ENCODE measurements at places on chromosomes 7 and 10.

DNA sequence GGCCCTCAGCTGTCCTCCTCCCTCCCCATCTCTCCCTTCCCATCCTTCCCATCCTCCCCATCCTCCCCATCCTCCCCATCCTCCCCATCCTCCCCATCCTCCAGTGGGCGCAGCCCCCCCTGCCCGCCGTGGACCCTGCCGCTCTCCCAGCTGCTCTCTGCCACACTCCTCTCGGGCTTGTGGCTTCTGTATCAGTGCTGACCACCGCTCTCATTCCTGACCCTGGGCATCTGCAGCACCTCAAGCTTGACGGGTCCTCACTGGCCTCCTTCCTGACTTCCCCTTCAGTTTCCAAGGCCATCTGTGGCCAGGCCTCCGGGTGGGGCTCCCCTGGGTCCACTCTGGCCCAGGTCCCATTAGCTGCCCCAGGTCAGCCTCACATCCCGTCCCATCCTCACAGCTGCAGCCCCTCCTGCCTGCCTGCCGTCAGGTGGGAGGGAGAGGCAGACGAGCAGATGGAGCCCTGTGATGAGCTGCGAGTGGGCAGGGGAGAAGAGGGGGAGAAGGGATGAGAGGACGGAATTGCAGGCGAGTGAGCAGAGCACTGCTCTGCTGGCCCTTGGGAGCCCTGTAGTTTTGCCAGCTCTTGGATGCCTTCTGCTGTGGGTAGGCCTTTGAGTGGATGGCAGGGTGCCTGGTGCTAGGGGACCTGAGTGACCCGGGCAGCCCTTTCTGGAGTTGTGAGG is 35.7 kb downstream of the LHPP start:
- no peak for DNase-seq

DNA sequence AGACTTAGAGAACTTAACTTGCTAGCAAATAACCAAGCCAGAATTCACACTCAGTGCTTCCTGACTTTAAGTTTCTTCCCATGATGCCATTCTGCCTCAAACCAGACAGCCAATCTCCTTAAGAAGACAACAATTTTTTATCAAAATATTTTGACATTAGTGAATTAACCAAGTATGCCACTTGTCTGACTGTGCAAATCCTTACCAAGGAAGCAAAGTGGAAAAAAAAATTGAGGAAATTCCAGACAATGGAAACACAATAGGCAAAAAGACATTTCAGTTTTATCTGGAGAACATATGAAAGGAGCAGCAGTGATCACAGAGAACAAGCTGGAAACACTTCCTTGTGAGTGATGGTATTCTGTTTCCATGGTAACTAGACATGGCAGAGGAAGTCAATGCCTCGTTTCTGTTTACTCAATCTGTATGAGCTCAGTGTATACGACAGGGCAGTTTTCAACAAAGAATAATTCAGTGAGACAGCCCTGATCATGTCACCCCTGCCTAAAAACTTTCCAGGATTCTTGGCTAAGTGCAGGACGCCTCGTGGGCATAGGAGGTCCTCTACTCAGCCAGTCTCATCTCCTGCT is 114.2 kb downstream of the DYNC1I1 start:
- DNase-seq: no peak

- no peak for DNase-seq
These were observed 95.1 kb upstream of the DIP2C start for GRCh38 chr10:784403-785088.

DNA sequence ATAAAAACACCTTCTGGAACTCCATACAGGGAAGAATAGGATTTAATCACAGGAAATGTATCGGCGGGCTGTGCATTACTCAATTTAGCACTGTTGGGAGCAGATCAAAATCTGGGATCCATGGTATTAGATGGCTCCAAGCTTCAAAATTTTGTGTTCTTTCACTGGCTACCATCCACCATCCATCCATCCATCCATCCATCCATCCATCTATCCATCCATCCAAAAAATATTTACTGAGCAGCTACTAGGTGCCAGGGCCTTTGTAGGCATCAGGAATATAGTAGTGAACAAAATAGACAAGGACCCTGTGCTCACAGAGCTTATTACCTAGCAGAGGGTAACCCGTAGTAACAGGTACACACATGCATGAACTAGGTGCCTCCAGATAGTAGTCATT is 280.2 kb downstream of the CCDC3 start:
- no peak for DNase-seq

- DNase-seq: no peak
These were observed 70.4 kb downstream of the FAM171A1 start for GRCh38 chr10:15300697-15301096.

DNA sequence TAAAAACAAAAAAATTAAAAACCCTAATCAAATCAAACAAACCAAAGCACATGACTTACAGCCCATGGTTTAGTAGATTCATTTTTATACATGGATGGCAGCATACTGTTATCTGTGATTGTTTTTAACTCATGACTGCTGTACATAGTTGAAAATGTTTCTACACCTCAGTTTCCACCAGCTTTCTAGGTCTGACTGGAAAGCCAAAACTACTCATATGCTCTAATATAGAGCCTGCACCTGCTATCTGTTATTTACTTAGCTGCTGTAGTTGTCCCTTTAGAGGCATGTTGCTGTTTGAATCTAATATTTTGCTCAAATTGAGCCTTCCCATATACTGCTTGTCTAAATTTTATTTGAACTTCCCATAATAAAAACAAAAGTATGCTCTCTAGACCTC is 289.9 kb upstream of the LRRN3 start:
- DNase-seq: no peak

DNA sequence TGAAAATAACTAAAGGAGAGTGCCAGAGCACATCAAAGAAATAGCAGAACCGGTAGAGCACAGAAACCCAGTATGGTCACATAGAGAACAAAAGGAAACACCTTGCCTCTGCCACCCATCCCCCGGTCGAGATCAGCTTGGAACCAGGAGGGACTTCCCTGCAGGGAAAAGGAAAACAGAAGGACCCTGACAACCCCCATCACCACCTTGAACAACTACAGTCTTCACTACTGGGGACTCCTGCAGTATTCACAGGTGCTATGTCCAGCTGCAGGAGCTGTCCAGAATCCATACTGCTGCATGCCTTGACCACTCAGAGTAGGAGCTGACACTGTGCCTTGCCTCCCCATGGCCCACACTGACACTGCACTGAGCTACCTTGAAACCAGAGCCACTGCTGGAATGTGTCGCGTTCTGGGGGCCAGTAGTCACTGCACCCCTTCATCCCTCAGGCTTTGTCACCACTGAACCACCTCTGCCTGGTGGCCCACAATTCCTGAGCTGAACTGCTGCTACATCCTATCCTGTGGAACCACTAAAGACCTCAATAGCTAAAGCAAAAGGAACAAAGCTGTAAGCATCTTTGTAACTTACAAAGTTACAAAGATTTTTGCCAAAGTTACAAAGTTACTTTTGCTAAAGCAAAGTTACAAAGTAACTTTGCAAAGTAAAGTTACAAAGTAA is 66.8 kb downstream of the TRIL start:
- DNase-seq: no peak

DNA sequence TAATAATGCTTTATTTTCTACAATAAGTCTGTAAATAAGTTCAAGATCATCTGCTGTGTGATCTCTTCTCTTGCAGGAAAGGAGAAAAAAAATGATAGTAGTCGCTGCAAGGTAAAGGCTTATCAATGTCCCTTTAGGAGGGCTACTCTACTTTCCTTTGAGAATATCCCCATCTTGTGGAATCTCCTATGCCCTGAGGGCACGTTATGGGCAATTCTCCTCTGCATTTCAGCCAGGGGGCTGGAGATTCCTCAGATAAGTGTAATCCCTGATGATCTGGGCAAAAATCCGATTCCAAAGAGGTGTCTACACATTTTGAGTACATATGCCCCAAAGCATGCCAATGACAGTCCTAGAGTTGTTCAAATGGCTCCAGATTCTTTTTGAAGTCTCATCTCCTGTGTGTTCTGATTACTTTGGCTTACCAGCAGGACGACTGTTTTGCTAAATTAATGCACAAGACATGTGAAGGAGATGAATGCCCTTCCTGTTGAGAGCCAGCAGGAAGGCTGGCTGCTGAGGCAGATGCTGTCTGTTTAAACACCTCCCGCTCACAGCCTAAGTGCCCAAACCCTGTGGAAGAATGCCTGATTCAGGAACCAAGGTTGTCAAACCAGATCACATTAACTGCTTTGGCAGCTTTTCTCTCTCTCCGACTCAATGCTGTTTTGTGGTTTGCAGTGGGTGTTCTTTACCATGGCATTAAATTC is 171.2 kb upstream of the COL1A2 start:
- no peak for DNase-seq

- no peak for DNase-seq
These were observed 9.9 kb downstream of the LIPA start for GRCh38 chr10:89241486-89242344.

- no peak for DNase-seq
These were observed 13.6 kb downstream of the DGKB start for GRCh38 chr7:14888962-14889361.

DNA sequence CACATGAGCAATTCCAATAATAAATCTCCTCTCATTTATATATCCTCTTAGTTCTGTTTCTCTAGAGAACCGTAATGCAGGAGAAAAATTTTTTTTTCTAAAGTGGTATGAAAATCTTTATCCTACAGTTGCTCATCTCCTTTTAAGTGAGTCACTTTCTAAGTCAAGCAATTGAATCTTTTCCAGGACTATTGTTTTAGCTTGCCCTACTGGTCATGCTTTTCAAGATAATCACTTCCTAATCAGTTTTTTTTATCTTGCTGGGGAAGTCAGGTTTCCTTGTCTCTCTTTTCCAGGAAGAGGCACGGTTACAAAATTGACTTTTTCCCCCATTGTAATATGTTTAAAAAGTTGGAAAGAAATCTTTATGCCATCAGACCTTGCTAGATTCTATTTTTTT is 44.0 kb downstream of the INPP5F start:
- DNase-seq: no peak

All from GOT3 (cell line).